ENCODE measurements at places on chromosomes 13 and 19.

DNA sequence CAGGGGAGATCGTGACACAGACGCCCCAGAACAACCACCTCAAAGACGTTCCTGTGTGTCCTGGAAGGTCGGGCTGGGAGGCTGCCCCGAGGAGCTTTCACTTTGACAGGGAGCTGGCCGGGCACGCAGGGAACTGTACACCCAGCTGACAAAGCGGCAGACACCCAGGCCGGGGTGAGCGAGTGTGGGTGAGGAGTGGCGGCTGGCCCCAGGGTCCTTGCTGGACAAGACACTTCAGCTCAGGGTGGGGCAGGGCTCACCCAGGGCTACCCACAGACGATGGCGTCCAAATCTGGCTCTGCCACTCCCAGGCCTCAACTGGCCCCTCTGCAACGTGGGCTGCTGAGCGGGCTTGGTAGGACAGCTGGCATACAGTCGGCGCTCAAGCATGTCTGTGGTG lies 2.0 kb downstream of the FGF22 start:
- DNase-seq = no peak

DNA sequence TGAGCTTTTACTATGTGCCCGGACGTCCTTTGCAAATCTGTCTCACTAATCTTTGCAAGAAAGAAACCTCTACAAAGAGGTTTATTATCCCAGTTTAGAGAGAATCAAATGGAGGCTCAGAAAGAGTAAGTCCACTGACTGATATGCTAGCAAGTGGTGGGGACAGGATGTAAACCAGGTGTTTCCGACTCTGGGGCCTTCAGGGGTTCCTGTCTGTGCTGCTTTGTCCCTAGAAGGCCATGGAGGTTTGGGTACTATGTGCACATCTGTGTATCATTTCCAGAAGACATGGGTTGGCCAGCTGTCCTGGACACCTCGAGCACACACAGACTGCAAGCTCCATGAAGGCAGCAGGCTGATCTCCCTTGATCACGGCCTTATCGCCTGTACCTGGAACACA lies 1.2 kb upstream of the KPTN start:
- no peak for DNase-seq

DNA sequence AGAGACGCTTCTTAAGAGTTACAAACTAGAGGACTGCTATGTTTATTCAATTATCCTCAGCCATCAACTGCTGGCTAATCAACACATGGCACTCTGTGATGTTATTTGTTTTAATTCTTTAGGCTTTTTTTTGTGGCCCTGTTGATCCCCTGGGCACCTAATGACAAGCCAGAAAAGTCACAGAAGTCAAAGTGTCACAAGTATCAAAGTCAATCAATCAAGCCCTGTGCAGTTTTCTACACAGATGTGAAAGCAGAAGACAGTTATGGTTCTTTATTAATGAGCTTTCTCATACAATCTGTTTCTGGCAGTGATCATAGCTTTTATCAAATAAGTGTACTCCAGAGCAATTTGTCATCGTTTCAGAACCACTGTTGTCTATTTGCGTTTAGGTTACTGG lies 34.3 kb downstream of the MYO16 start:
- no peak for DNase-seq

DNA sequence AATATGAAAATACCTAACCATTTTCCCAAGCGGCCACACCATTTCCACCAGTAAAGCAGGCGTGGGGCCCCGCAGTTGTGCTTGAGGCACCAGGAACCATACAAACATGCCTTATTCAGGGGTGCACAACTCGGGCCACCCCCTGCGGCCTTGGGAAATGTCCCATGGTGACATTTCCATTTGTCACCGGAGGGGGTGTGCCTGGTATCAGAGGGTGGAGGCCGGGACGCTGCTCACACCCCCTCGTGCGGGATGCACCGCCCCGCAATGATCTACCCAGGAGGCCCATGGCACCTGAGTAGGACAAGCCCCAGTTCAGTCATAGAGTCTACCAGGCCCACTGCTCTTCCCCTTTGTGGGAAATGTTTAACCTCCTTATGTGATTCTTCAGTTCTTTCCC lies 218.8 kb downstream of the TEX29 start:
- peak; percentile 76 for DNase-seq

DNA sequence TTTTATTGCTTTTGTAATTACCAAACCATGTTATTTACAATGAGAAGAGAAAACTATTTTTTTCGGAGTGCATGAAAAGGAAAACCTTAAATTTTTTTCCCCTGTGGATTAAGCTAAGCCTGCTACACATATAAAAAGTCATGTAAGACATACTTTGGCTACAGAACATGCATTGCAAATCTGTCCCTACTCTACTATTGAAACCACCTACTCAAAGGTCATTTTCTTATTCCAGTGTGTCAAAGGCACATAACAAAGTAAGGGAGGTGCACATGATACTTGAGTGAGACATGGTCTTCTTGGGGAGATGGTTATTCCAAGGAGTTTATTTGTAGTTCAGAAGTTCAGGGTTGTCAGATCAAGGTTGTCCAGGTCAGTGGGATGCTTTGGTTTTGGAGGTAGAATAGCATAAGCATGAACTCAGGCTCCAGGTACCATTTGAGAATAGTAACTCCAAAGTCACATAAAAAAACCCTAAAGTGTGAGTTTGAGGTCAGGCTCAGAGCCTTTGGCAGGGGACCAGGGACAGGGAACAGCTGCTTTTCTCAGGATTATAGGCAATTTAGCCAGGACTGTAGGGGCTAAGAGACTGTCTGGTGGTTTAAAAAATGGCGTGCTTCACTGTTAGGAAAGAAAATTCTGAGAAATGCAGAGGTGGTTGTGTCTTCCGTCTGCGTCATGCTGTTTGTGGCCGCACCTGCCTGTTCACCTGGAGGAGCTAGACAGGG lies 15.4 kb downstream of the FARP1 start:
- no peak for DNase-seq

Measured in chondrocyte (in vitro differentiated cells).